ENCODE measurements at places on chromosomes 4 and X.
A peak's percentile ranks its signal among the peaks of the same experiment; 100 is the strongest.

DNA sequence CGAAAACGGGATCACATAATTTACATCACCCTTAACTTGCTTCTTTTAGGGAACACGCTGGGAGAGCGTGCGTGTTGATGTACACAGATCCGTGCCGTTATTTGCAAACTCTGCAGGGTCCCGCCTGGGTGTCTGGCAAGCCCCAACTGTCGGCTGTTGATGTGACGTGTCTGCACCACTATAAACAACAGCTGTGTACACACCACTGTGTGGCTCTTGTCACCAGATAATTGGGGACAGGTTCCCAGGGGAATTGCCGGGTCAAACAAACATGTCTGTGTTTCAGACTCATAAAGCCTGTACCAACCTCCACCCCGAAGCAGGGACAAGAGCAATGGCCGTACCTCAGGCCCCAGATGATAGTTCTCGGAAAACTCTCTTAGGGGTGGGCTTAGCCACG is 105.0 kb upstream of the AFAP1 start:
- peak; percentile 65 for DNase-seq

- DNase-seq = no peak
Measured at GRCh38 chrX:150007356-150007755, 69.1 kb upstream of the EOLA2 start.

DNA sequence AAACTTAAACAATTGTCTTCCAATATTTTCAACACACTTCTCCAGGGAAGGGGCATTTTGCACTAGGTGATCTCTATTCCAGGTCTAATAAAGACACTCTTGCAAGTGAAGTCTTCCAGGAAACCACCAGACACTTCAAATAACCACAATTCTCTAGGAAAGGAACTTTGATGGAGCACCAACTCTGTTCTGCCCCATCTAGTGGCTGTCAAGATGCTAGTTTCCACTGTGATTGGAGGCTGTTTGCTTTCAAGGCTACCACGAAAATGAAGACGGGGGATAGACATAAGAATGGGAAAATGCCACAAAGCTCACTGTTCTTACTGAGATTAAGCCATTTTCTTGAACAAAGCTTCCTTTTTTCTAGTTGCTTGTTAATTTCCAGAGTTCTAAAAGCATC is 100.6 kb upstream of the F9 start:
- DNase-seq = no peak

DNA sequence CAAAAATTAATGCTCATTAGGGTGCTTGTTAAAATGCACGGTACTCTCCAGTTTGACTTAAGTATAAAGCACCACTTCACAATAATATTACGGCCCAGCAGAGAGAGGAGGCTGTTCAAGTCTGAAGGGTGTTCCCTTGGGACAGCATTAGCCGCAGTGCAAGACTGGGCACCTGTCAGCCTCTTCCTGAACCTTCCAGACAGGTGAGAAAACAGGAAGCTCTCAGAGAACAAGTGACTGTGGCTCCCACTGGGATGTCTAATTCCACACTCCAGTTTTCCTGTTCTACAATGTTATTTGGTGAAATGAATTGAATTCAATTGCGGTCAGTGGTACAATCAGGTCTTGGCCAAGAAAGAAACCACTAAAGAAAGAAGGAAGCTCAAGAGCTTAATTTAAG is 414.4 kb downstream of the SMARCA1 start:
- DNase-seq = peak; percentile 5

DNA sequence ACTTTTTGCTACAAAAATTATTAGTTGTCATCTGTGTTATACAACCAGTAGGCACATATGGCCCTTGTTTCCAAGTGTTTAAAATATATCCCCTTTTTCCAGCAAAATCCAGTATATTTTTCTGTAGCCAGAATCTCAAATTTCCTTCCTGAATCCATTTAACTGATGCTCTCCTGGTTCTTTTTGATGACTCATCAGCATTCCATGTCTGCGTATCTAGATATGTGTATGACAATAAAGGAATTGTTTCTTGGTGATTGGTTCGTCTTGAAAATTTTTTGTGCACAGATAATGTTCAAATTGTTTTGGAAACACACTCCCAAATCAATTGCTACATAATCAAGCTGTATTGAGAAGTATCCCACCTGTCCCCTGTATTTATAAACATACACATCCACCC is 98.3 kb downstream of the ITM2A start:
- no peak for DNase-seq

DNA sequence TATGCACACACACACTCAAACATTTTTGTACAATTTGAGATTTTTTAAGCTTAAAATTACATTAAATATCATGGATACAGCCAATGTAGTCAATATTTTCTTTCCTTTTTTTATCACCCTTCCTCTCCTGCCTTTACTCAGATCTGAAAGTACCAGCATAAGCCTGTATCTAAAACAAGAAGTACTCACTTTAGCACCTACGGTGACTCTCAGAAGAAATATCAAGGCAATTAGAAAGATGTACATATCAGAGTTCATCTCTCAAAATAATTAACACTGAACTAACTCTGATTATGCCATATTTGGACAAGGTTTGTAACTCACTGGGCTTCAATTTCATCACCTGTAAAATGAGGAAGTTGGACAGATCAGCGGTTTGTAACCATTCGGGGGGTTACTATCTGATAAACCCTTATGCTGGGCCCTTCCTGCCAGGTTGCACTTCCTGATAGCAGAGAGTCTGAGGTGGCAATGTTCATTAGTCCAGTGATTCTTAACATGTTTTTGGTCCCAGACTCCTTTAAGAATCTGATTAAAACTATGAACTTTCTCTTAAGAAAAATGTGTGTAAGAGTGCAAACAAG is 5.7 kb upstream of the GPR174 start:
- no peak for DNase-seq
